Mesangial cell (primary cell): ENCODE measurements at places on chromosomes 1 and 21. TPM values are rescaled to one million over a fixed set of nuclear protein-coding genes. Genes with fewer than 3 reads are reported as not detected.

The ATP8B2 gene
- 48.9 and 56.2 TPM in 2 replicates for total RNA-seq

The FMOD gene
- total RNA-seq, result 0.25 TPM in 1 of 2 replicates, not detected in the other

The MRPS14 gene
- total RNA-seq, result 14.8 and 15.7 TPM in 2 replicates

The SYT14 gene
- 2.6 and 8.0 TPM in 2 replicates for total RNA-seq

The C4BPA gene
- under 0.01 TPM in 1 of 2 replicates, not detected in the other for total RNA-seq

The SSU72 gene
- 78.1 and 105 TPM in 2 replicates for total RNA-seq

The C1orf21 gene
- 2.9 and 4.2 TPM in 2 replicates for total RNA-seq

The OR14K1 gene
- total RNA-seq, result not detected in 2 replicates

The CFHR3 gene
- total RNA-seq, result not detected in 2 replicates

The C8A gene
- not detected in 2 replicates for total RNA-seq

The LCE1C gene
- total RNA-seq, result not detected in 2 replicates

The UROD gene
- total RNA-seq, result 119 and 134 TPM in 2 replicates

The SMYD3 gene
- total RNA-seq, result 18.1 and 21.4 TPM in 2 replicates

The OR2T1 gene
- not detected in 2 replicates for total RNA-seq

The INSRR gene
- total RNA-seq, result under 0.01 TPM in 1 of 2 replicates, not detected in the other

The PLA2G2D gene
- not detected in 2 replicates for total RNA-seq

The SNX7 gene
- total RNA-seq, result 17.4 and 23.8 TPM in 2 replicates

The SPRR2A gene
- not detected in 2 replicates for total RNA-seq

The PRKAA2 gene
- 2.4 and 3.4 TPM in 2 replicates for total RNA-seq

The SPRR5 gene
- total RNA-seq, result not detected in 2 replicates

The AIM2 gene
- not detected in 2 replicates for total RNA-seq

The TMEM82 gene
- not detected in 2 replicates for total RNA-seq

The NBPF26 gene
- 6.3 and 11.2 TPM in 2 replicates for total RNA-seq

The IPP gene
- 4.6 and 5.1 TPM in 2 replicates for total RNA-seq

The PKP1 gene
- 0.76 and 1.6 TPM in 2 replicates for total RNA-seq

The AIRE gene
- total RNA-seq, result 0.13 TPM in 1 of 2 replicates, not detected in the other

The RSPO1 gene
- not detected in 2 replicates for total RNA-seq

The ARHGEF16 gene
- 8.6 and 17.7 TPM in 2 replicates for total RNA-seq

The KRTAP19-3 gene
- not detected in 2 replicates for total RNA-seq

The CLIC6 gene
- under 0.01 TPM in 2 replicates for total RNA-seq
